Bronchial smooth muscle cell (primary cell): ENCODE measurements at places on chromosomes 12 and 14. TPM values are rescaled to one million over a fixed set of nuclear protein-coding genes. Genes with fewer than 3 reads are reported as not detected.

The POTEM gene
- not detected in 2 replicates for total RNA-seq

The FGF23 gene
- total RNA-seq, result under 0.01 TPM in 1 of 2 replicates, not detected in the other

The DTX1 gene
- total RNA-seq, result 0.09 TPM in 1 of 2 replicates, not detected in the other

The ZC3H14 gene
- 36.9 and 48.9 TPM in 2 replicates for total RNA-seq

The KRT8 gene
- 0.95 and 1.5 TPM in 2 replicates for total RNA-seq

The PLEK2 gene
- 2.6 and 6.5 TPM in 2 replicates for total RNA-seq

The BATF gene
- not detected in 2 replicates for total RNA-seq

The MIP gene
- total RNA-seq, result not detected in 2 replicates

The ESPL1 gene
- total RNA-seq, result 0.86 and 1.9 TPM in 2 replicates

The FOXN4 gene
- not detected in 2 replicates for total RNA-seq

The DNAH10 gene
- 0.09 and 0.32 TPM in 2 replicates for total RNA-seq

The IL31 gene
- not detected in 2 replicates for total RNA-seq

The RTL1 gene
- under 0.01 TPM in 1 of 2 replicates, not detected in the other for total RNA-seq

The NOS1 gene
- not detected in 2 replicates for total RNA-seq

The CLEC9A gene
- total RNA-seq, result not detected in 2 replicates

The ANKRD33 gene
- total RNA-seq, result 0.09 and 0.16 TPM in 2 replicates

The COX8C gene
- not detected in 2 replicates for total RNA-seq

The ZNF140 gene
- 28.5 and 36.0 TPM in 2 replicates for total RNA-seq

The LTBP2 gene
- 74.4 and 88.4 TPM in 2 replicates for total RNA-seq

The AKAP6 gene
- under 0.01 and 0.95 TPM in 2 replicates for total RNA-seq

The PTGES3 gene
- 28.2 and 42.7 TPM in 2 replicates for total RNA-seq

The RDH5 gene
- 8.7 and 10.4 TPM in 2 replicates for total RNA-seq

The BCL11B gene
- under 0.01 TPM in 2 replicates for total RNA-seq

The FAM186B gene
- 0.43 and 0.63 TPM in 2 replicates for total RNA-seq

The RAD9B gene
- total RNA-seq, result 0.47 and 0.69 TPM in 2 replicates

The PLA2G1B gene
- total RNA-seq, result 0.17 TPM in 1 of 2 replicates, not detected in the other

The PSMB5 gene
- total RNA-seq, result 196 and 218 TPM in 2 replicates

The APOF gene
- total RNA-seq, result not detected in 2 replicates

The SUDS3 gene
- 24.6 and 37.5 TPM in 2 replicates for total RNA-seq

The CLEC4C gene
- not detected in 2 replicates for total RNA-seq

The DCAF4 gene
- total RNA-seq, result 7.1 and 9.6 TPM in 2 replicates

The CCDC38 gene
- total RNA-seq, result under 0.01 TPM in 1 of 2 replicates, not detected in the other

The GPR68 gene
- total RNA-seq, result 10.4 and 42.4 TPM in 2 replicates

The RASSF3 gene
- 10.7 and 11.0 TPM in 2 replicates for total RNA-seq

The HOXC10 gene
- not detected in 2 replicates for total RNA-seq

The KITLG gene
- total RNA-seq, result 37.9 and 69.2 TPM in 2 replicates

The ENDOU gene
- 0.09 and 0.16 TPM in 2 replicates for total RNA-seq

The PPM1A gene
- total RNA-seq, result 16.2 and 38.7 TPM in 2 replicates

The BICDL1 gene
- total RNA-seq, result not detected in 2 replicates

The TAS2R19 gene
- total RNA-seq, result 3.9 and 4.6 TPM in 2 replicates

The NFYB gene
- total RNA-seq, result 25.4 and 30.9 TPM in 2 replicates

The MYF6 gene
- not detected in 2 replicates for total RNA-seq

The BAZ1A gene
- 8.3 and 12.6 TPM in 2 replicates for total RNA-seq

The LRRC43 gene
- total RNA-seq, result 1.4 and 1.6 TPM in 2 replicates

The HOXC9 gene
- 0.52 and 0.63 TPM in 2 replicates for total RNA-seq

The SAMD15 gene
- 0.94 and 1.3 TPM in 2 replicates for total RNA-seq
